Testis (tissue), 5 donors: ENCODE measurements at places on chromosomes 2 and 18. TPM values are rescaled to one million over a fixed set of nuclear protein-coding genes. Genes with fewer than 3 reads are reported as not detected.

The NAT8 gene
- not detected for total RNA-seq

The GRHL1 gene
- total RNA-seq: 8.0 TPM

The GAL3ST2 gene
- 4.3 TPM for total RNA-seq

The GKN1 gene
- total RNA-seq: not detected

The SLC23A3 gene
- total RNA-seq: 0.39 TPM

The NYAP2 gene
- total RNA-seq: 0.24 TPM

The COLEC12 gene
- 8.1 TPM for total RNA-seq

DNA sequence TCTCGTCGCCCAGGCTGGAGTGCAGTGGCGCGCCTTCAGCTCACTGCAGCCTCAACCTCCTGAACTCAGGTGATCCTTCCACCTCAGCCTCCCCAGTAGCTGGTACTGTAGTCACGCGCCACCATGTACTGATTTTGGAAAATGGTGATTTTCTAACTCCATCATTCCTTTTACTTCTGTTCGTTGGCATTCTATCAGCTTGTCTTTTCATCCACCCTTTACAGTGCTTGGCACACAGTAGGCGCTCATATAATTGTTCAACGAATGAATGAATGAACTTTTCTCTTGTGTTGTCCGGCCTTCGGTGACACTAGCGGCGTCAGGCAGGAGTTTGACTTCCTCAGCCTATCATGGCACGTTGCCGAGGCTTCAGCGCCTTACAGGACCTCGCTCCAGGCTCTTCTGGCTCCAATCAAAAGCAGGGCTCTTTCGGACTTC, 373 bp upstream of the MTHFD2 start:
- H3K27ac ChIP-seq: peak overlapping the region; percentile 92
- H3K27me3 ChIP-seq: no peaks in the 10 kb centered on the region
- peaks cover 20% of the 10 kb centered on the region for H3K4me1 ChIP-seq
- no peak for DNase-seq
- no peaks in the 10 kb centered on the region for H3K36me3 ChIP-seq

GRCh38 chr2:184370954-184371353, 227.4 kb upstream of the ZNF804A start:
- no peak for DNase-seq
- H3K27me3 ChIP-seq: no peaks in the 10 kb centered on the region
- no peak overlapping the region for H3K4me3 ChIP-seq
- H3K4me1 ChIP-seq: no peaks in the 10 kb centered on the region
- H3K36me3 ChIP-seq: no peaks in the 10 kb centered on the region

- no peaks in the 10 kb centered on the region for H3K36me3 ChIP-seq
- H3K27ac ChIP-seq: no peak overlapping the region
- H3K27me3 ChIP-seq: no peaks in the 10 kb centered on the region
- no peak for DNase-seq
- no peaks in the 10 kb centered on the region for H3K4me1 ChIP-seq
- no peak overlapping the region for H3K4me3 ChIP-seq
Observed at GRCh38 chr2:84808279-84808678, 72.6 kb downstream of the TRABD2A start.

DNA sequence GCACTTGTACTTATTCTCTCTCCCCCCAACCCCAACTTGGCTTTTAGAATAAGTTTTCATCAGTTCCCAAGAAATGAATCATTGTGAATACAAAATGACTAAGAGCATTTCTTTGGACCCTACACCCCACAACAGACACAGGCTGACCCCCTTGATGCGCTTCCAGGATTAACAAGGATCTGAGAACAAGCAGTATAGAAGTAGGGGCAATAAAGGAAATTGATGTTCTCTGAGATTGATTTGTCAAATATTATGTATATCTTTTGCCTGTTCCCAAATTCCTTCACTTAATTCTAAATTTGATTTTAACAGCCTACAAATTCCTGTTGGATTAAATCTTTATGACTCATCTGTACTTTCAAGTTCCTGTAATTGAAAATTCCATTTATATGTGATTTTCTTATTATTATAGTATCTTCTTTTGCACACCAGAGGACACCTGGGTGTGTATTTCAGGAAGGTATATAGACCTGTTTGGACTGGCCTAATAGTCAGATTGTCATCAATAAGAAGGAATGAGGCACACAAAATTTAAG, 10.2 kb upstream of the PTPN4 start:
- DNase-seq: no peak
- no peaks in the 10 kb centered on the region for H3K27me3 ChIP-seq
- H3K4me1 ChIP-seq: no peaks in the 10 kb centered on the region
- H3K4me3 ChIP-seq: no peak overlapping the region

- H3K4me3 ChIP-seq: no peak overlapping the region
- H3K4me1 ChIP-seq: no peaks in the 10 kb centered on the region
- H3K36me3 ChIP-seq: no peaks in the 10 kb centered on the region
- no peak overlapping the region for H3K27ac ChIP-seq
- no peaks in the 10 kb centered on the region for H3K27me3 ChIP-seq
Observed at GRCh38 chr2:109085912-109086742, 42.9 kb upstream of the SH3RF3 start.

- no peak overlapping the region for H3K27ac ChIP-seq
- H3K36me3 ChIP-seq: no peaks in the 10 kb centered on the region
- no peak for DNase-seq
- no peaks in the 10 kb centered on the region for H3K4me1 ChIP-seq
Observed at GRCh38 chr2:74693668-74694067, 39.6 kb downstream of the SEMA4F start.

- no peak for DNase-seq
- no peaks in the 10 kb centered on the region for H3K36me3 ChIP-seq
- H3K4me3 ChIP-seq: no peak overlapping the region
- H3K4me1 ChIP-seq: no peaks in the 10 kb centered on the region
Observed at GRCh38 chr2:68302281-68302875, 17.4 kb downstream of the CNRIP1 start.

DNA sequence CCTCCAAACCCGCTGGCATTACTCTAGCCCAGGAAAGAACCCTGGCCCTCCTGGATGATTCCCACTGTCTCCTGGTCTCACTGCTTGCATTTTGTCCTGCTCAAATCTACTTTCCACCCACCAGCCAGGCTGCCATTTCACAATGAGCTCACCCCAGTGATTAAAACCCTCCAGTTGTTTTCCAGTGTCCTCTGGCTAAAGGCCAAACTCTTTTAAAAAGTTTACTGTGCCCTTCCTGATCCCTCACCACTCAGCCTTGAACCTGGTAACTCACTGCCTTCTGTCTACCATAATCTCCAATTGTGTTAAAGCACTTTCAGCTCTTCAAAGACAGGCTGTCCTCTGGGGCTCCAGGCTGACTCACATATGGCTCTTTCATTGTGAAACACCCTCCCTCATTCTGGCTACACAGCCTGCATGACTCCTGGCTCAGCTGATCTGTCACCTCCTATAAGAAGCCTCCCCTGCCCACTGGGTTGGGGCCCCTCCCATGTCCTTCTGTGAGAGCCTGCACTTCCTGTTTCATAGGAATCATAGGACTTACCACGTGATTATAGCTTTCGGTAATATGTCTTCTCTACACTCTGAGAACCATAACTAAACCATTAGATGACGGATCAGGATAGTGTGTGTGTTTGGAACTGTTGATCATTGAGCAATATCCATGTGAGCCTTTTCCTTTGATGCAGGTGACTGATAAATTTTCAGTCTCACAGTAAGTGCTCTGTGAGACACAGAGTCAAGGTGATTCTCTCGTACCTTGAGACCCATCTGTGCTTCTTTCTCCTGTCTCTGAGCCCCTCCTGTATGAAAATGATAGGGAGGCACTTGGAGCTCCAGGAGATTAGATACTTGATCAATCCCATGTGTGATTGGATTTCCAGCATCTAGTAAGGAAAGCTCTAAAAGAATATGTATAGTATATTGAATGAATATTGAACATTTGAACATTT, 590.8 kb upstream of the ID2 start:
- H3K4me3 ChIP-seq: no peak overlapping the region
- no peaks in the 10 kb centered on the region for H3K4me1 ChIP-seq
- H3K27me3 ChIP-seq: no peaks in the 10 kb centered on the region
- DNase-seq: peak; percentile 17
- H3K27ac ChIP-seq: no peak overlapping the region
- no peaks in the 10 kb centered on the region for H3K36me3 ChIP-seq

- no peak overlapping the region for H3K27ac ChIP-seq
- H3K4me3 ChIP-seq: no peak overlapping the region
- H3K27me3 ChIP-seq: no peaks in the 10 kb centered on the region
- no peak for DNase-seq
Observed at GRCh38 chr2:147688242-147688641, 156.6 kb upstream of the ACVR2A start.

DNA sequence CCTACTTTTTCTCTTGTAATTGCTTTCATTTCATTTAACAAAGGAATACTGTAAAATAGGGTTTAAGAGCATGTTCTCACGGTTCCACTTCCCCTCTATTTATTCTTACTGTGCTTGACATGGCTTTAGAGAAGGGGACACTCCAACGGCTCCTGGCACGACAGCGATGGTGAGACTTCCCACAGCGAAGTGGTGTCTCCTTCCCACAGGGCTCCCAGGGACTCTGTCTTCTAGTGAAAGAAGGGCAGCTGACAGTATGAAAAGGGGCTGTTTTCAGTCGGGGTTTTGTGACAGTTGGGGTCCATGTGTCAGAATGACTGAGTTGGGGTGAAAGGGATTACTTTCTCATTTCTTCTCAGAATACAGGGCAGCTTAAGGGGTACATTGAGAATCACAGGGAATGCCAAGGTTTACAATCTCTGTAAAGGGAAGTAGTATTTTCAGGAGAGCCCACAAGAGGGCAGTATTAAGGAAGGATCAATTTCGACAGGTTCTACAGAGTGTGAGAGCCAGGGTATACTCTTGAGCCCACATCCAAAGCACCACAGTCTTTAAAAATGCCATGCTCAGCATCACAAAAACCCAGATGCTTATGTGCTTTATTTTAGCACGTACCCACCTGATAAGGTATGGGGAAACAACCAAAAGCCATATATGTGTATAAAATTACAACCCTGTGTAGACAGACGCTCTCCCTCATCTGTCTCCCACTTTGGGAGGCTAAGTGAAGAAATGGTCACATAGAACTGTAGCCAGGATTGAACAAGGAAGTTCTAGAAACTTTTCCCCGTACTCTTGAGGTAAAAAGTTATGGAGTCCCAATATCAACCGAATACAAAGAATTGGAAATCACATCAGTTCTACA, 31.3 kb upstream of the RAPGEF4 start:
- H3K36me3 ChIP-seq: no peaks in the 10 kb centered on the region
- no peak overlapping the region for H3K27ac ChIP-seq
- no peaks in the 10 kb centered on the region for H3K4me1 ChIP-seq
- no peak overlapping the region for H3K4me3 ChIP-seq

- no peaks in the 10 kb centered on the region for H3K4me1 ChIP-seq
- H3K4me3 ChIP-seq: no peak overlapping the region
- DNase-seq: no peak
- H3K27me3 ChIP-seq: no peaks in the 10 kb centered on the region
Observed at GRCh38 chr2:156147594-156148330, 184.8 kb downstream of the NR4A2 start.

DNA sequence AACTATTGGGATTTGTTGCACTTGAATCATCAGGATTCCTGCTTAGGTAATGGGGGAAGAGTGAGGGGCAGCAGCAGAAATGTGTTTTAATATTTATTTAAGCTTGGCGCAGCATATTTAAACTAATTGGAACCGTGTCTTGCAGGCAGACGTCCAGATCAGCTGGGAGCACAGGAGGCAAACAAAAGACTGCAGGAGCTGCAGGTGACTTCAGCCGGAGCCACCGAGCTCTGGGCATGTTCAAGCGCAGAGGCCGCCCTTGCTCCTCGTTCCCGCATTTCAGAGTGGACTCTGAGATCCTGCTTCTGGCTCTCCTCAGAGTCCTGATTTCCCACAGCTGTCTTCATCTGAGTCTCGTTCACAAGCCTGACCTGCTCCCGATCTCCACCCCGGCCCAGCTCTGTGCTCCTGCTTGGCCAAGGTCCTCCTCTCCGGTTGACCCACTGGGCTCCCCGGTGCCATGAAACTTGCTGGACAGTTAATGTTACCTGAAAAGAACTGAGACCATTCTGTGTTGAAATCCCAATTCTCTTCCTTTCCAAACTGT, 475.5 kb downstream of the SOX11 start:
- no peaks in the 10 kb centered on the region for H3K27me3 ChIP-seq
- no peaks in the 10 kb centered on the region for H3K36me3 ChIP-seq
- H3K4me1 ChIP-seq: no peaks in the 10 kb centered on the region
- no peak overlapping the region for H3K4me3 ChIP-seq

- no peaks in the 10 kb centered on the region for H3K27me3 ChIP-seq
- no peak overlapping the region for H3K27ac ChIP-seq
- H3K4me1 ChIP-seq: no peaks in the 10 kb centered on the region
- no peak overlapping the region for H3K4me3 ChIP-seq
Observed at GRCh38 chr2:171747371-171747770, 60.1 kb downstream of the DYNC1I2 start.

- no peaks in the 10 kb centered on the region for H3K27me3 ChIP-seq
- no peak overlapping the region for H3K4me3 ChIP-seq
- H3K36me3 ChIP-seq: no peaks in the 10 kb centered on the region
- no peaks in the 10 kb centered on the region for H3K4me1 ChIP-seq
Observed at GRCh38 chr18:57276829-57277228, 75.5 kb upstream of the ST8SIA3 start.

DNA sequence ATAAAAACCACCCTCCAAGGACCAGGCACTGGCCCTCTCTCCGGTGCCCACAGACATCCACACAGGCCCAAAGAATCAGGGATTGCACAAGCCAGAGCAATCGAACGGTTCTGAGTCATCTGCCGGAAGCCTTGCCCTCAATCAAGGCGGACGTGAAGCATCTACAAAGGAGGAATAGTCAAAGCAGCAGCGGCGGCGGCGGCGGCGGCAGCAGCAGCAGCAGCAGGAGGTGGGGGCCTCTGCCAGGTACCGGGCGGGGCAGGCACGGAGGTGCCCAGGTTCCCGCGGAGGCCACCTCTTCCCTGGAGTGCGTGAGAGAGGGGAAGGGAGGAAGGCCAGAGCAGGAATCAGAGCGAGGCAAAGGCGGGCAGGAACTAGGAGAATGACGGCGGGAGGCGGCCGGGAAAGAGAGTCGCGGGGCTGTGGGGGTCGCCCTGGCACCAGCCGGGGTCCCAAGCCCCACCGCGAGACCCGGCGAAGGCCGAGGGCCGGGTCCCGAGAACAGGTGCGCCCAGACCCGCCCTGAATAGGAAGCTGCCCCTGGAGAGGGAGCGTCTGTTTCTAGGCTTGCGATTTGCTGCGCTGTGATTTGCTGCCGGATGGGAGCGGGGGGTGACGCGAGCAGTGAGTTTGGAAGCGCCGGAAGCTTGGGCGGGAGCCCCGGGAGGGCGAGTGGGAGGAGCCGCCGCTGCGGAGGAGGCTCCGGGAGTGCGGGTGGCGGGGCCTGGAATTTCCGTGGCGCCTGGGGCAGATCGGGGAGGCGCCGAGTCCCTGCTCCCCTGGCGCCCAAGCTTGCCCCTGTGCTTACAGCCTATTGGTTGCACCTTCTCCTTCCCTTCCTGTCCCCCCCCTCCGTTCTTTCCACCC, at the start of gene SERPINB8:
TSS of gene SERPINB8 (plus strand) at position 140 of the 867 bp plus-strand sequence. CDS start 8,228 bp downstream, outside the sequence.
- no peaks in the 10 kb centered on the region for H3K27me3 ChIP-seq
- H3K4me3 ChIP-seq: peak within 1 kb of the TSS; percentile 78
- H3K27ac ChIP-seq: peak within 1 kb of the TSS; percentile 78
- DNase-seq: peak; percentile 96
- H3K4me1 ChIP-seq: no peaks in the 10 kb centered on the region
- no peaks in the 10 kb centered on the region for H3K36me3 ChIP-seq

- no peak overlapping the region for H3K27ac ChIP-seq
- no peaks in the 10 kb centered on the region for H3K27me3 ChIP-seq
- DNase-seq: no peak
- no peak overlapping the region for H3K4me3 ChIP-seq
Observed at GRCh38 chr2:86274918-86275275, 62.5 kb downstream of the REEP1 start.

GRCh38 chr2:147045113-147045512, 799.7 kb upstream of the ACVR2A start:
- no peaks in the 10 kb centered on the region for H3K4me1 ChIP-seq
- H3K4me3 ChIP-seq: no peak overlapping the region
